SIG-M5 (cell line): ENCODE measurements at places on chromosomes 12 and 14.

DNA sequence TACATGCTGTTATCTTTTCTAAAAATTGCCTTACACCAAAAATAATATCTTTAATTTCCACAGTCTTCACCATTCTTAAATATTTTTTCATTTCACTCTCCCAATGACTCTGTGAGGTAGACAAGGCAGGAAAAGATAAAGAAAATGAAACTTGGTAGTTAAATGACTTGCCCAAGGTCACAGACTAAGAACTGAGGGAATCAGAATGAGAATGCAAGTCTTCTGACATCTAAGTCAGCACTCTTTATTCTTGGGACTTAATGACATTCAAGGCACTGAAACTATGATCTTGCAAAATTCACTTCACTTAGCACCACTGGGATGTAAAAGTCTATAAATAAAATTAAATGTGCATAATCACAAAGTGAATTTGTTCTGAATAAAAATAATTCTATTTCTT, 104.5 kb downstream of the SLC2A13 start:
- no peak for DNase-seq

DNA sequence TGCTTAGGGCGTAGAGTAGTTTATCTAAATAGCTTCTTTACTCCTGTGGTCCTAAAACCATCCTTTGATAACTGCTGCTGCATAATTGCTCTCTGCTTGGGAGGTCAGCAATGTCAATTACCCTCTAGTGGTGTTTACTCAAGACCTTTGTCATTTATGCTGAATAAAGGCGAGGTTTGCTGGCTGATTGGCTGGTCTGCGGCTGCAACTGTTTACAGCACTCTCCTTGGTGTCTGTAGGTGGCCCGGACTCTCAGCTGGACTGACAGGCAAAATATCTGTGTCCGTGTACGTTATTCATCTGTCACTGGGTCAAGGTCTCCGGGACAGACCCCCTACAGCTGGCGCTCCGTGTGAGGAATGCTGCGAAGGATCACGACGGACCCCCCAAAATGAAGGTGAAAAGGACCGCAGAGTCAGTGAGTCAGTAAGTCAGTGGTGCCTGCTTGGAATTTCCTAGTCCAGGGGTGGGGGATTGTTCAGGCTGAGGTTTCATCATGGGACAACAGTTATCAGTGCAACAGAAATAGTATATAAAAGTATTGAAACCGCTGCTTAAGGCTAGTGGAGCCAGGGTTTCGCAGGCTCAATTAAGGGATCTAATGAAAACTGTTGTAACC, 253.3 kb upstream of the DIO2 start:
- DNase-seq, result no peak

- DNase-seq, result no peak
Observed at GRCh38 chr14:81261176-81261575, 40.4 kb upstream of the GTF2A1 start.

DNA sequence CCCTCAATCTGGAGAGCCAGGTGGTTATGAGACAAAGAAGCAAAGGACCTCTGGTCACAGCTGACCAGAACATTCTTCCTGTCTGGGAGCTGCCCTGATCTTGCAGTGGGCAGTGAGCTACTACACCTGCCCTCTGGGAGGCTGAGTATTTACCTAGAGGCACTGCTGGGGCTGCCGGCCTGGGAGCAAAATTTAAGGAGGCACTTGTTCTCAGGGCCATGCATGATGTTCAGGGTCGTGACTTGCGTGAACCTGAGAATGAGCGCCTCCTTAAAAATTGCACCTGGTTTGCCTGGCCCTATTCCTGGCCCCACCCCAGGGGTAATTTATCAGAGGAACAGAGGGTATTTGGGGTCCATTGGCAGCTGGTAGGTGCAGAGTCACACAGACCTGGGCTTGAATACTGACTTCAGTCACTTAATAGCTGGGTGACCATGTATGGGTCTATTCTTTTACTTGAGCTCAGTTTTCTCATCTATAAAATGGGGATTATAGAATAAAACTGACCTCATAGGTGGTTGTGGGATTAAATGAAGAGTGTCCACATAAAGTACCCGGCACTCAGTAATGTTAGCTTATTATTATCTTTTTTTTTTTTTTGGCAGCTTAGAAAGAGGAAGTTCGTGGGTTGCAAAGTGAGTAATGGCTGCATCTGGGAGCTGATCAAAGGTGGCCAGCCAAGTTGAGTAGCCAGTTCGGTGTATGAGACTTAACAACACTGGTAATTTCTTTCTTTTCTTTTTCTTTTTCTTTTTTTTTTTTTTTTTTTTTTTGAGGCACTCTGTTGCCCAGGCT, 107.4 kb upstream of the MED13L start:
- DNase-seq, result peak; percentile 47

- peak; percentile 23 for DNase-seq
Observed at GRCh38 chr12:109277899-109278762, 31.0 kb downstream of the FOXN4 start.

GRCh38 chr14:102622262-102622885, 29.9 kb downstream of the RCOR1 start:
- no peak for DNase-seq

GRCh38 chr14:89304972-89305703, 111.9 kb downstream of the FOXN3 start:
- DNase-seq, result no peak

- no peak for DNase-seq
Observed at GRCh38 chr12:99979471-99979870, 5.3 kb downstream of the ANKS1B start.

DNA sequence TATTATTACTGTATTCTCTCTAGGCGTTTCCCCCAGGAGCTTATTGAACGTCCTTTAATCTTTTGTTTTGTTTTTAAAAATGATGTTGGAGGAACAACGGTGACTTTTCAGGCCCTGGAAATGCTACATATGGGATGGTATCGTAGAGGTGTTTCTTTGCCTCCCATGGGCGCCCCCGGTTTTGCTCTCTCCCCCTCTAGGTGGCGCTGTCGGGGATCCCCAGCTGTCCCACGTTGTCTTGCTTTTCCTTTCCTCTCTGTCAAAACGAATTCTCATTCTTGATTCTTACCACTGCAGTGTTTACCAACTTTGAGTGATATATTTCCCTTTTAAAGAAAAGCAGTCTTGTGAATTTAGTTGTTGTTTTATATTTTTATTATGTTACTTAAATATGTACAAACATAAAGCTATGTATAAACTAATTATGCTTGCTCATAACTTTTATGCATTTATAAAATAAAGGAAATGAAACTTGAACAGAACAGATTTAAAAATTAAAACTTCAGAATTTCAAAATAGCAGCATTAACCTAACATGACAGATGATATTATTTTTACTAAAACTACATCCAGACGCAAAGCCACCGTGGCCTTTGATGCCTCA, 171.9 kb downstream of the RGS6 start:
- DNase-seq, result no peak

DNA sequence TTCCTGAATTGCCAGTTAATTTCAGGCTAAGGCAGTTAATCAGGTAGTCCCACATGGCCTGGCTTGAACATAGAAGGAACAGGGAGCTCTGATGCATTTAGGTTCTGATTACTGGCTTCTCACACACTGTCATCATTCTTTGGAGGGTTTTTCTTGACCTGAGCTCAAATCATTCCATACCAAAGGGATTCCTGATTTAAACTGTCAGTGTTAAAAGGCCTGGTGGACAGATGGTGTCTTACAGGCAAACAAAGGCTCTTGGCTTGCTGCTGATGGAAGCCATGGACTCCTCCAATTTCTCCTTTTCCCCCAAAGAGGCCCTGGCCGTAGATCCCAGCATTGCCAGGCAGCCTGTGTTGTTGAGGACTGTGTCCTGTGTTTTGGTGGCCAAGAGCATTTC, 30.2 kb downstream of the CACNA1C start:
- DNase-seq, result no peak

- DNase-seq, result no peak
Observed at GRCh38 chr14:39712293-39712999, 280.2 kb upstream of the FBXO33 start.

GRCh38 chr14:65620195-65620594, 207.7 kb downstream of the FUT8 start:
- DNase-seq, result no peak

DNA sequence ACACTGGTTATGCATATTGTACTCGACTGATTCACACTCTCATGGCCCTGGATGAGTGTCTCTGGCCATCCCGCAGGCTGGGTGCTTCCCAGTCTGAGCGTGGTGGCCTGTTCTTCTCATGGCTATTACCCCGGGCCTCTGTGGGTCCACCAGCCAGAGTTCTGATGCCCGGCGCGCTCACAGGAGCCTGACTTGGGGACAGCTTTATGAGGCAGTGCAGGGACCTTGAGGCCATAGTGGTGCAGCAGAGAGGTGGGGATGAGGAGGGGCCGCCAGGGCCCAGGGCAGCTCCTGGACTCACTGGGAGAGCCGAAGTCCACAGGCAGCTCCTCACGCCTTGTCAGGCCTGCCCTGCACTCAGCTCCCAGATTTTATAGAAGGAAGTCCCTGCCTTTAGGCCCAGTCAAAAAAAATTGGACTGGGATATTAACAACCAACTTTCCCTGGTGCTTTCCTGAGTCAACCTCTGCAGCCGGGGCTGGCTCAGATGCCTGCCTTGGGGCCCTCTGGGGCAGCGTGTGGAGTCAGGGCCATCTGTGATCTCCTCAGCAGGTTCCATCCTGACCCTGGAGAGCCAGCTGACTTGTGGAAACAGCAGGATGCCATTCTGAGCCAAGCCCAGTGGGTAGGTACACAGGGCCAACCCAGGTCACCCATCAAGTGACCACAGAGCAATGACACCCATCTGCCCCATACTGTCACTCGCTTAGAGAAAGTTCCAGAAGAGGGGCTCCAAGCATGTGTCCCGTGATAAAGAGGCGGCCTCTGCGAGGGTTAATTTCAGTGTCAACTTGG, 89.4 kb upstream of the DIO3 start:
- no peak for DNase-seq

DNA sequence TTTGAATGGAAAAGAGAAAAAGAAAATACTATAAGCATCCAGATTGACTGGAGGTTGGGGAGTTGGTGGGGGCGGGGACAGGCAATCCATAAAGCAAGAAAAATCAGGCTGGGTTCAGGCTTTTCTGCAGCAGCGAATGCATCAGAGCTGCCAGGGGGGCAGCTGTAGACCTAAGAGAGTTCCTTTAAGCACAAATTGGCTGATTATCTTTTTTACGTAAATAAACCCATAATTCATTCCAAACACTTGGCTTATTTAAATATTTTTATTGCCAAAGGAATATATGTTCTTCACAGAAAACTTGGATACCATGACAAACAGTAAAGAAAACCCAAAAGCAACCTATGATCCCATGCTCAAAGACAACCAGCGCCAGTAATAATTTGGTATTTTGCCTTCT, 10.2 kb downstream of the BDKRB2 start:
- no peak for DNase-seq

DNA sequence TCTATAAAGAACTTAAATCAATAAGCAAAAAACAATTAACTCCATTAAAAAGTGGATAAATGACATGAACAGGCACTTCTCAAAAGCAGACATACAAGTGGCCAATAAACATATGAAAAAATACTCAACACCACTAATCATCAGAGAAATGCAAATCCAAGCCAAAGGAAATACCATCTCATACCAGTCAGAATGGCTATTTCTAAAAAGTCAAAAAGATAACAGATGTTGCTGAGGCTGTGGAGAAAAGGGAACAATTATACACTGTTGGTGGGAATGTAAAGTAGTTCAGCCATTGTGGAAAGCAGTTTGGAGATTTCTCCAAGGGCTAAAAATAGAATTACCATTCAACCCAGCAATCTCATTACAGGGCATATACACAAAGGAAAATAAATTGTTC, 234.5 kb upstream of the PLXNC1 start:
- no peak for DNase-seq

DNA sequence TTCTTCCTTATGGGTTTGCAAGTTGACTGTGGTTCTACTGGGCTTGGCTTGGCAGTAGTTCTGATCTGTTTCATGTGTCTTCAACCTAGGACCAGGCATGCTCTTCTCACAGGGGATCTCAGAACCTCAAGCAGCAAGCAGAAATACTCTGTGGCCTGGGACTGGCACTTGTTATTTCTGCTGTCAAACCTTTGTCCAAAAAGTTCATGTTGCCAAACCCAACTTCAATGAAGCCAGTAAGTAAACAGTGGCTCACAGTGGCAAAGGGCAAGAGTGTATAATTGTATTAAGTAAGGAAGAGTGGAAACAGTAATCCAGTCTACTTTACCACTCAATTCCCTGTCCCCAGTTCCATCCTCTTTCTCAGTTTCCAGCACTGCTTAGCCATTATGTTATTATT, 15.7 kb upstream of the HMGA2 start:
- DNase-seq, result no peak

- DNase-seq, result no peak
Observed at GRCh38 chr12:72010356-72010755, 71.7 kb downstream of the TPH2 start.

GRCh38 chr14:53772936-53773335, 183.7 kb downstream of the BMP4 start:
- DNase-seq, result no peak

GRCh38 chr12:75960086-75960910, 71.3 kb downstream of the PHLDA1 start:
- no peak for DNase-seq

DNA sequence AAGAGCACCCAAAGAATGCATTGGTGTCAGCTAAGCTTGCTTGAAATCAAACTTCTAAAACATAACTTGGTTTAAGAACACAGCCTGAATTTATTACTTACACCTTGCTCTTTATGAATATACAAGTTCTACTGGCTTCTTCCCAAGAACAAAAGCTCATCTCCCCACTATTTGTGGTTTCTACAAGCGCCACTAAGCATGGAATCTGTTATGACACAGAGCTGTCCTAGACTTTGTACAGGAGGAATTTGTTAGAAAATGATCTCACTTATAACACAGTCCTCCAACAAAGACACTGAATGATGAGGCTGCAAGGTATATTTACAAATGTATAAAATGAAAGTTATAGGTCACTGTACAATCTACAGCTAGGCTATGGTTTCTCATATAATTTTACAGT, 452.1 kb downstream of the BCAT1 start:
- DNase-seq, result no peak

DNA sequence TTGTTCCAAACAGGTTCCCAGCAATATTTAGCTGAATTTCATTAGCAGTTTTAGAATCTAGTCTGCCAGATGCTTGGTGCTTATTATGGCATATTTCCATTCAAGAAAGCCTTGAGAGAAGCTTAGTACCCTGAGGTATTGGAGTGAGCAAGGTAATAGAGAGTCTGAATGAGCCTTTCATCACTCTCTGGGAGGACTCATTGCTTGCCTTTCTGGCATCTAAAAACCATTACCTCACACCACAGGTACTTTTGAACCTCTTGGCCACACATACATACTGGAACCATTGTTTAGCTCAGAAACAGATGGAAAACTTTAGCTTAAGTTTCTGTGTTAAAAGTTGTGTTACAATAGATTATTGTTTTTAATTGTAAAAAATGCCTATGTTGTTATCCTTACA, 27.4 kb upstream of the KCNH3 start:
- DNase-seq, result no peak

GRCh38 chr14:75562089-75562488, 16.3 kb upstream of the FLVCR2 start:
- no peak for DNase-seq

- DNase-seq, result no peak
Observed at GRCh38 chr14:71538938-71539649, 393.1 kb upstream of the RGS6 start.

DNA sequence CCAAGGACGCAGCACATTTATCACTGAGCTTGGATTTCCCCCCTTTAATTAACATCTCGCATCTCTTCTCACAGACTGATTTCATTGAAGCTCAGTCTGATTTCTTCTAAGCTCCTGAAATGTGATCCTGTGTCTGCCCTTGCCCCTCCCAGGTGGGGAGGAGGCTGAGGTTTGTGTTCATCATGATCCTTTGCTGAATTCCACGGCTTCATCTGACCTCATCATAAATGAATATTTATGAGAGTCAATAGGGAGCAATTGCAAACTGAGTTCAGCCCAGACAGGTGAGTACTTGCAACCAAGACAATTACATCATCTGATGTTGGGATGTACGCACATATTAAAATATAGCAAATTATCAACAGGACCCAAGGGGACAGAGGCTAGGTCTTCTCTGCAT, 72.4 kb downstream of the MAP1LC3B2 start:
- DNase-seq, result no peak
